ENCODE measurements at places on chromosomes 12 and 14.

DNA sequence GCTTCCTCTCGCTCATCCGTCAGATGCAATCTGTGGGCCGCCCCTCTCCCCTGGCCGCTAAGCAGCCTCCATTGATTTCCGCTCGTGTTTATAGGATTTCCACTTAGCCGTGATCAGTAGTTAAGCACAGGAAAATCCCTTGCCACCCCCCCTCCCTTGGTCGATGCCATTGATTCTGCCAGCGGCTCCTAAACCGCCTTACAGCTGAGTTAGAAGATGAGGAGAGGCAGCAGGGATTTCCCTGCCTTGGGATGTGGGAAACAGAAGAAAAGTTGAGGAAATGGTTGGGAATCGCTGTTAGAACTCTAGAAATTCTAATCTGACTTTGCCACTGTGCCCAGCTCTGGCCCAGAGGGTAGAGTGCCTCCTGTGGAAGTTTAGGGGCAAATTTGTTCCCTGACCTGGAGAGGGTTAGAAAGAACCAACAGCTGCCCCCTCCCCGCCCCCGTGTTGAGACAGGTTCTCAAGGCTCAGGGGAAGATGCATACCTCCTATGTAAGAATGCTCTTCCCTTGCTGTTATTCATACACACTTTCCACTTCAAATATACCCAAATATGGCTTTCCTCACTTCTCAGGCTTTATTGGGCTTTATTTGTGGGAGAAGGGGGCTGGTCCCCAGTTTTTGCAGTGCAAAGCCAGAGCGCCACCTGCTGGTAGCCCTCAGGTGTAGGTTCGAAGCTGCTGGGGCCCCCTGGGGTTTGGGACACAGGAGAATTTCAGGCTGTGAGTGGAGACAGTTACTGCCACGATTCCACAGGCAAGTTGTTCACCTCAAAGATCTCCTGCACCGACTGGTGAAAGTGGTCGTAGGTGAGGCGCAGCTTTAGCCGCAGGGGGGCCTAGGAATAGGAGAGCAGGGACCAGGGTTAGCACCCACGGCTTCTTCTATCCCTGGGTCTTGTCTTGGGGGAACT lies 3.2 kb downstream of the THTPA start:
- no peak for DNase-seq

DNA sequence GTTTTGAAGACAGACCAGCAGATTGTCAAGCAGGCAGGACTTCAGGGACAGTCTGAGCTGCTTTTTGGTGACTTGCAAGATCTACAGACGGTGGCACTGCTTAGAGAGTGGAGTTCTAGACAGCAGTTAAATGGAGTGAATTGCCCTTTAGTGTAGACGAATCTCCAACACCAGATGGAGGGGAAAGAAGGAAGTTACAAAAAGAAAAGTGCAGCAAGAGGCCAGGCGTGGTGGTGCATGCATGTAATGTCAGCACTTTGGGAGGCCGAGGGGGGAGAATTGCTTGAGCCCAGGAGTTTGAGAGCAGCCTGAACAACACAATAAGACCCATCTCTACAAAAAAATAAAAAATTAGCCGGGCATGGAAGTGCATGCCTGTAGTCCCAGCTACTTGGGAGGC lies 8.4 kb upstream of the HHIPL1 start:
- no peak for DNase-seq

DNA sequence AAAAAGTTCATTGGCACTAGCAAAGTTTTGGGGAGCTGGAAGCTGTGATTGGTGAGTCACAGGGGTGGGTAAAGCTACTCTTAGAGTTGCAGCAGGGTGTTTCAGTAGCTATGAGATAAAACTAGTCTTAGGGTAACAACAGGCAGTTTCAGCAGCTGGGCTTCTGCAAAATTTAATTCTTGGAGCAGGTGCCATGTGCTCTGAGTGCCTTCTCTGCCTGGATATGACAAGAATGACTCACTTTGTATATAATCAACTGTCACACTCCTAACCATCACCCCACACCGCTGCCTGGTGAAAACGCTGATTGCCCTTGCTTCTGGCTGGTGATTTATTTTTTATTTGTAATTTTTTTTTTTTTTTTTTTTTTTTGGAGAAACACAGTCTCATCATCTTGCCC lies 10.5 kb upstream of the PLBD2 start:
- DNase-seq = no peak

- DNase-seq = no peak
These were observed 171.8 kb upstream of the PWP1 start for GRCh38 chr12:107513636-107514400.

GRCh38 chr12:51863933-51864832 lies 15.7 kb upstream of the FIGNL2 start:
- DNase-seq = no peak

DNA sequence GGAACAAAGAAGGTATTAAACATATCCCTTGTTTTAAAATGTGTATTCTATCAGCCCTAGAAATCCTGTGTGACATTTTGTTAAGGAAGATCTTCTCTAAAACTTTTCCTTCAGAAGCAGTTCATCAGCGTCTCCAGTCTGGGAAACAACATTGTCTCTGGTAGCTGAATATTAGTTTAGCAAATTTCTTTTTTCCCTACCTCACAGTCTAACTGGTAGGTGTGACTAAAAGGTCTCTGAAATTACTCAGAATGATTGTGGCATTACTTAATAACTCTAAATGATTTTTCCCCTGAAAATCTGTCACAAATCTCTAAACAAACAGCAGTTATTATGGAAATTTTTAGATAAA lies 1044.8 kb downstream of the FLRT2 start:
- no peak for DNase-seq

DNA sequence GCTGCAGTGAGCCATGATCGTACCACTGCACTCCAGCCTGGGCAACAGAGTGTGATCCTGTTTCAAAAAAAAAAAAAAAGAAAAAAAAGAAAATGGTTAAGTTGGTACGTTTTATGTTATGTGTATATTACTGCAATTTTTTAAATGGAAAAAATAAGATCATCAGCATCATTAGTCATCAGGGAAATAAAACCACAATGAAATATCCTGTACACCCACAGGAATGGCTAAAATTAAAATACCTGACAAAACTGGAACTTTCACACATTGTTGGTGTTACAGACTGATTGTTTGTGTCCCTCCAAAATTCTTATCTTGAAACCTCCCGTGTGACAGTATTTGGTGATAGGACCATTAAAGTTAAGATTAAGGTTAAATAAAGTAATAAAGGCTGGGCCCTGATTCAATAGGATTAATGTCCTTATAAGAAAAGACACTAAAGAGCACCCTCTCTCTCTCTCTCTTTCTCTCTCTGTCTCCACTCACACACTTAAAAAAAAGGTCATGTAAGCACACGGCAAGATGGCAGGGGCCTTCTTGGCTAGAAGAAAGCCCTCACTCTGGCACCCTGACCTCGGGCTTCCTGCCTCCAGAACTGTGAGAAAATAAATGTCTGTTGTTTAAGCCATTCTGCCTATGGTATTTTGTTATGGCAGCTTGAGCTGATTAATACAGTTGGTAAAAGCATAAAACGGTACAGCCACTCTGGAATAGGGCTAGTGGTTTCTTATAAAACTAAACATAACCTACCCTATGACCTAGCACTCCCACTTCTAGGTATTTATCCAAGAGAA lies 48.3 kb upstream of the ZFP36L1 start:
- no peak for DNase-seq

Data from NCI-H2081 treated with DMSO at 0.1 percent for 48 hours (cell line).